GM12891 (cell line): ENCODE measurements at places on chromosomes 1 and 21.

- DNase-seq = no peak
Measured at GRCh38 chr1:88609051-88609450, 75.0 kb upstream of the PKN2 start.

- DNase-seq = no peak
Measured at GRCh38 chr1:2472561-2473177, 3.4 kb upstream of the PLCH2 start.

GRCh38 chr1:219990782-219991510 lies 55.4 kb downstream of the EPRS1 start:
- no peak for DNase-seq

DNA sequence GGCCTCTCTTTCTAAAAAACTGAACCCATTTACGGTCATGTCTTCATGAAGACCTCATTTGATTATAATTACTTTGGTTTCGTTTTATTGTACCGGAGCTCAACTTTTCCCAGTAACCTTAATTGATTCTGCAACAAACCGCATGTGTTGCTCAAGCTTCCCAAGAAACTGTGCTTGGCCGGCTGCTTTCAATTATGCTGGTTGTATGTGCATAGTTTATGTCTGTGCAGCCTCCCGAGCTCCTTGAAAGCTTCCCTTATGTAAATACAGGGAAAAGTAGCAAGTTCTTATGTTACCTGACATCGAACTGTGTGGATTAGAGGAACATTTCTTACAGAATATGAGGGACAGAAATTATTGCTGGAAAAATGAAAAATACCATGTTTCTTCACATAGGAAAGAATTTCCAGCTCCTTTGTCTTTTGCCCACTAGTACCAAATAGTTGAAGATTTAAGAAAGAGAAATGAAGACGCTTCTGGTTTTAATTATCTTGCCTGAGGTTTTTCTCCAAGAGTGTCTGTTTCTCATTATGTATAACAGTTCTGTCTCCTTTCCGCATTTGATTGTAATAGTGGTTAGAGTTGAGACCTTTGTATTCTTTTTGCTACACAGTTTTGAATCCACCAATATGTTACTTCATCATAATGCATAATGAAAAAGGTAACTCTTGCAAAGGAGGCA lies 2.1 kb downstream of the VCAM1 start:
- DNase-seq = no peak

GRCh38 chr1:169711469-169712308 lies at the start of gene SELL:
Gene SELL (minus strand): TSS chr1:169711620. CDS start chr1:169711498, 122 bp downstream.
- peak; percentile 24 for DNase-seq

DNA sequence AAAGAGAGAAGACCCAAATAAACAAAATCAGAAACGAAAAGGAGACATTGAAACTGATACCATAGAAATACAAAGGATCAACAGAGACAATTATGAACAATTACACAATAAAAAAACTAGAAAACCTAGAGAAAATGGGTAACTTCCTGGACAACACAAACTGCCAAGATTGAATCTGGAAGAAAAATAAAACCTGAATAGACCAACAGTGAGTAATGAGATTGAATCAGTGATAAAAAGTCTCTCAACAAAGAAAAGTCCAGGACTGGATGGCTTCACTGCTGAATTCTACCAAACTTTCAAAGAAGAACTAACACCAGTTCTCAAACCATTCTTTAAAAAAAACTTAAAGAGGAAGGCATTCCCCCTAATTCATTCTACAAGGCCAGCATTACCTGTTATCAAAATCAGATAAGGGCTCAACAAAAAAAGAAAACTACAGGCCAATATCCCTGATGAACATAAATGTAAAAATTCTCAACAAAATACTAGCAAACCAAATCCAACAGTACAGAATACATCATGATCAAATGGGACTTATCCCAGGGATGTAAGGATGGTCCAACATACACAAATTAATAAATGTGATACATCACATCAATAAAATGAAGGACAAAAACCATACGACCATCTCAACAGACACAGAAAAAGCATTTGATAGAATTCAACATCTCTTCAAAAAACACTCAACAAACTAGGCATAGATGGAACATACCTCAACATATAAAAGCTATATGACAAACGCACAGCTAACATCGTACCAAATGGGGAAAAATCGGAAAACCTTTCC lies 119.9 kb downstream of the ACBD6 start:
- DNase-seq = no peak

DNA sequence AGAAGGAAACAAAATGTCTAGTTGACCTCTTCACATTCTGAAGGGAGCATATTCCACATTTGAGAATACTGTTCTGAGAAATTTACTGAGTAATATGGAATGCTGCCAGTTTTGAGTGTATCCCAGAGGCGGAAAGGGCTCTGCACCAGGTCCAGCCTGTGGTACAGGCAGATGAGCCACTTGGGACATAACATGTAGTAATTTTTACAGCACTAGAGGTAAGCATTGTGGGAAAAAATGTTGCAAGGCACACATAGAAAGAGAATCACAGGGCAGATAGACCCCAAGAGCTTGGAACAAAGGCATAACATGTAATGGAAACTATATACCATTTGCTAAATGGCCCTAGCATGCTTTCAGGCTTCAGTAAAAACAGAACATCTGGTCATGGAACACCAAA lies 228.5 kb downstream of the USH2A start:
- no peak for DNase-seq

- no peak for DNase-seq
Measured at GRCh38 chr1:96901783-96902363, 180.3 kb downstream of the PTBP2 start.

GRCh38 chr1:15843826-15844572 lies 3.5 kb upstream of the SPEN start:
- DNase-seq = no peak
